ENCODE measurements at places on chromosomes 1 and 21.

DNA sequence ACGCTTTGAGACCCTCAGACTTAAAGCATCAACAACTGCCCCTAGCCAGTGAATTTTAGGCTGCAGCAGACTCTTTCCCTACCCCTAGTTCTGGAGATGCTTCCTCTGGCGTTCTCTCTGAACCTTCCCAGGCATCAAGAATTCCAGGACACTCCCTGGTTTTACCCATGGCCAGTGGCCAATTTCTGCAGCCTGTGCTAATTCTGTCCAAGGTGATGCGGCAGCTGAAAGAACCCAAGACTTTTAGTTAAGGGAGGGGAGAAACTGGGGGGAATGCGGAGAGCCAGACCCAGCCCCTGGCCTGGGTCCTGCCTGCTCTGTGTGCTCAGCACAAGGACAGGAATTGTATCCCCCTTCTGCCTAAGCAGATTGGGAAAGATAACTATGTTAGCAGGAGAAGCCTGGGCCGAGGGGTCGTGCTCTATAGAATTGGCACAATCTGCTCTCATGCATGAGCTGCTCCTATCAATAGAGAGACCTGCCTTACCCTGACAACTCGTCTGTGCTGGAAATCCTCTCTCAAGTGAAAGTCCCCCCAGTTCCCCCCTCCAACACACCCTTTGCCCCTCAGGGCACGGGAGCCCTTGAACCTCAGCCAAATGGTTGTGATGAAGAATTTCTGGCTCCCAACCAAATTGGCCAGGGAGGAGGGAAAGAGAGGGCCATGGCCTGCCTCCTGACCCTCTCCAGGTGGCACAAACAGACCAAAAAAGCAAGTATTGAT lies 5.4 kb upstream of the GJA8 start:
- no peak for DNase-seq

DNA sequence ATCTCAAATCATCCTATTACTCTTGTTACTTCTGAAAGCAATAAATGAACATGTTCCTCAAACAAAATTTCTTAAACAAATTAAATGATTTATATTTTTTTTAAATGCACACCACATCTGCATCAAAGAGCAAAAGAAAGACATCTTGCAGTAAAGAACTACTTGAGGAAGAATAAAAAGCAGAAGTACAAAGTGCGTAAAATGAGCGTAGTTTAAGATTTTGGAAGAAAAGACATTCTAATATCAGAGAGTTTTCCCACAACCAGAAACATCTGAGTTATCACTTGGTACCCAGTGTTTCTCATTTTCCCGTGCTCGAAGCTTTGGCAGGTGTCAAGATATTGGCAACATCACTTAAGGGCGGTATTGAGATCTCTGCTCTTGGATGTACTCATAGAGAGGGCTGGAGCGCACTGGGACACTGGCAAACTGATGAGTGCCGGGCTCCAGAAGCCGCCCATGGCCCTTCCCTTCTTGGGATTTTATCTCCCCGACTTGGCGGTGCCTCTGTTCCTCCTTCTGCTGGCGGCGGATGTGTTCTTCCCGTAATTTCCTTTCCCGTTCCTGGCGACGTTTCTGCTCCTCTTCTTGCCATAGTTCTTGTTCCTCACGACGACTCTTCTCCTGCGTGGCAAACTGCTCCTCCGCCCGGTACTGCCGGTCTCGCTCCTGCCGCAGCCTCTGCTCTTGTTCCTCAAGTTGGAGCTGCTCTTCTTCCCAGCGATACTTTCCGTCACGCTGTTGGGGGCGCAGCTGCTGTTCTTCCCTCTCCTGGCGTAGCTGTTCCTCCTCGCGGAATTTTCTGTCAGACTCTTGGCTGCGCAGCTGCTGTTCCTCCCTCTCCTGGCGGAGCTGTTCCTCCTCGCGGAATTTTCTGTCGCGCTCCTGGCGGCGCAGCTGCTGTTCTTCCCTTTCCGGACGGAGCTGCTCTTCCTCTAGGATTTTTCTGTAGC lies 7.9 kb downstream of the TCHH start:
- DNase-seq, result no peak

DNA sequence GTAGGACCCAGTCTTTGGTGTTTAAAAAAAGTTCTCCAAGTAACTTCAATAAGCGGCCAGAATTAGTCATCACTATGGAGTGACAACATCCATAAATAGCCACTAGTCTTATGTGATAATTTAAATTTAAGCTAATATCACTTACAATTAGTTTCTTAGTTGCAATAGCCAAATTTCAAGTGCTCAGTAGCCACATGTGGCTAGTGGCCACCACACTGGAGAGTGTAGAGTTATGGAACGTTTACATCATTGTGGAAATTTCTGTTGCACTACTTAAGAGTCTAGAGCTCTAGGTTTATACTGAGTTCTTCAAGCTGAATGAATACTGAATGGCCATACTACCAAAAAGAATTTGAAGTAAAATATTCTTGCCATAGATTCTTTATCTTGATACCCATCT lies 121.1 kb downstream of the RUNX1 start:
- DNase-seq, result no peak

DNA sequence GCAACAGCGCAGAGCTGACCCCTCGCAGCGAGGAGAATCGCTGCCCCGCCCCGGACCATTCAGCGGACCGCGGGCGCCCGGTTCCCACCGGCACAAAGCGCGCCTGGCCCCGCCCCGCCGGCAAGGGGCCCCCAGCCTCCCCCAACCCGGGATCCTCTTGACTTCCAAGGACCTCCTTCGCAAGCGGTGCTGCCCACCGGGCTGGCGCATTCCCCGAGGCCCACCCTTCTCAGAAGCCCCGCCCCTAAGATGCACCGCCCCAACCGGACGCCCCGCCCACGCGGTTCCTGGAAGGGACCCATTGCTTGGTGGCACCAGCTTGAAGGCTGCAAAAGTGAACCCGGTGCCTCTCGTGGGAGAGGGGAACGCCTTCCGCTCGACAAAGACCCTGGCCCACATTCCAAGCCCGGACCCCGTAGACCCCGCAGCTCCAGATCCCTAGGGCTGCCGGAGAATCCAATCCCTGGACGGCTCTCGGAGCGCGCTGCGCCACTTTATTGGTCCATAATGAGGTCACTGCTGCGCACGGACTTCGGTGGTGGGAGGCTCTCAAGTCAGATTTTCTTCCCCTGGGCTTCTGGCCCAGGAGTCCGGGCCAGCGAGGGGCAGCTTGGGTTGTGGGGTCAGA lies 2.0 kb downstream of the HES3 start:
- no peak for DNase-seq

DNA sequence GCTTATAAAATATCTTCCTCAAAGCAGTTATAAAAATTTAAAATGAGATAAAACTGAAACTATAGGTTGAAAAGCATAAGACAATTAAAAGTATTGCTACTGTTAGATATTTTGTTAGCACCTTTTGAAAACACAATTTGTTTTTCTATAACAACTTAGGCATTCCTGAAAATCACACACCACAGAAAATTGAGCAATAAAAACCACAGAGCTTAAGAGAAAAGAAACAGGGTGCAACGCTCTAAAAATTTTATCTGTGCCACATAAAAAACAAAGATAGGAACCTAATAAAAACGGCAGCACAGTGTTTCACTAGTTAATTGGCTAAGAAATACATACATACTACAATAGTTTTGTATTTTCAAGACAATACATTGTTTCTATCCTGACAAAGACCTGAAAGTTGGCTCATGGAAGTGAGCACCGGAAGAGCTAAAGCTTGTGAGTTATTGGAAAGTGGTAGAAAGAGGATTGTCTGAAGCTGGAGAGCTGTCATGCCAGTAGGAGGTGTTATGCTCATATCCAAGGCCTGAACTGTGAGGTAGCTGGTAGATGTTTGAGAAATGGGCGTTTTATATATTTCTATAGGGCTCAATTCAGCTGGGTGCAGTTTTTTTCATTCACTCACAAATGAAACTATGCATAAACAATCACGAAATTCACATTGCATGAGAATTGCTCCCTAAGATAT lies 45.8 kb downstream of the RGS7 start:
- no peak for DNase-seq

- DNase-seq, result no peak
Measured at GRCh38 chr1:55362558-55362957, 147.4 kb upstream of the USP24 start.

Data from HepG2 (cell line).